ENCODE measurements at places on chromosomes 2 and 18. TPM values are rescaled to one million over a fixed set of nuclear protein-coding genes. Genes with fewer than 3 reads are reported as not detected.

- no peak for DNase-seq
Measured at GRCh38 chr2:33222309-33222708, 254.1 kb upstream of the RASGRP3 start.

- peak; percentile 46 for DNase-seq
Measured at GRCh38 chr2:44768438-44769236, 172.9 kb upstream of the SIX3 start.

DNA sequence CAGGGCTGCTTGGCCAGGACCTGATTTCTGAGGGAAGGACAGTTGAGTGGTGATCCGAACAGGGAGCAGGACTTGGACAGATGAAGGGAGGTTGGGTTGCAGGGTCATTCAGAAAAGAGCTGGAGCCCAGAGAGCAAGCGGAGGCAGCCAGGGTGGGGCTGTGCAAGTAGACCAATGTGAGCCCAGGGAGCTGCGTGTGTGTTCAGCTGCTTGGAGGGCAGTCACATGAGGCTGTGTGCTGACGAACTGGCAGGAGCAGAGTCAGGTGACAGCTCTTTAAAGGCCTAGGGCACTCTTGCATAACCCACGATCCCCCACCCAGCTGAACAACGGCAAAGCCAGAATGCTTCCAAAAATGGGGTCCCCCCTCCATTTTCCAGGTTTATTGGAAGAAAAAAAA lies 4.6 kb upstream of the MLPH start:
- DNase-seq: no peak

GRCh38 chr18:74407888-74408287 lies 49.2 kb downstream of the DIPK1C start:
- no peak for DNase-seq

DNA sequence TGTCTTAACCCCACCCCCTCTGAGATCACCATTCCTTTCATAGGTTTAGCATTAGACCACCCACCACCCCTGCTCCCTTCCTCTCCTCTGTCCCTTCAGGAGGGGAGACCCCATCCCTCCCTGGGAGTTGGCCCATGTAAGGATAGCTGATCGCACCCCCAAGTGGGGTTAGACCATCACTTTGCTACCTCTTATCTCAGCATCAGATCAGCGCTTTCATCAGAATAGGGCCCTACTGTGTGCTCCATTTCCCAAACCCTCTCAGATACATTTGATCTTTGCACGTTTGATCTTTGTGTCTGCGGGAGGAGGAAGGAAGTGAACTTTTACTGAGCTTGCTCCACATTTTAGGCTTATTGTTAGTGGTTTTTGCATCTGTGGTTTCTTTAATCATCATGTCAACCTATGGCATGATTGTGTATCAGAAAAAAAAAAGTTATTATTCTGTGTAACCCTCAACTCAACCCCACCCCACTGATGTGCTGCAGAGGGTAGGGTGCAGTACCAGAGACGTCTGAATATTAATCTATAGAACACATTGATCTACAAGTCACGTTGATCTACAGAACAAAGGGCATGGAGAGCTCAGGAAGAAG lies 81.2 kb downstream of the PDCL3 start:
- no peak for DNase-seq

DNA sequence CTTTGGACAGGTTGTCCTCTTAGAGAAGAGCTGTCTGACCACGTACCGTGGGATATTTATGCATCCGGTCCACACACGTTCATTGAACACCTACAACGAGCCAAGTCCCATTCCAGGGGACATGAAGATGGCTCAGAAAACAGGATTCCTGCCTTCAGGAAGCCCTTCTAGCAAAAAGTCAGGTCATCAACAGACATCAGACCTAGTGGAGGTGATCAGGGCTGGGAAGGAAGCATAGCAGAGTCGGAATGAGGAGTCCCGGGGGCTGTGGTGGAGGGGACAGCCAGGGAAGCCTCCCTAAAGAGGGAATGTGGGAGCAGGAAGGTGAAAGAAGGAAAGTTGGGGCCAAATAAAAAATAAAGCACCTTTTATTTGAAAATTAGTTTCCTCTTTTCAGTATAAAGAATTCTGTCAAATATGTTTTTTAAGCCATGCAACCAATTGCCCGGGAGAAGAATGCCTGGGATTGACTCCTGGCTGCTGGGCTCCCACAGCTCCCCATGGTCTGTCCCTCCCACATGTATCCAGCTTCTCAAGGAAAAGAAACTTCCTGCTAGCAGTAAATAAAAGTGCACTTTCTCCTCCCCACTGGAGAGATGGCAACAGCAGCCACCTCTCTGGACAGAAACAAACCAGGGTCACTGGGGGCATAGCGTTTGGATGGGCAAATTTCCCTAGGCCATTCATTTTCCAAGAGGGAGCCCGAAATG lies 144.8 kb downstream of the SMAD7 start:
- DNase-seq: peak; percentile 8

- peak; percentile 62 for DNase-seq
Measured at GRCh38 chr18:47422524-47422923, 171.1 kb upstream of the SKOR2 start.

DNA sequence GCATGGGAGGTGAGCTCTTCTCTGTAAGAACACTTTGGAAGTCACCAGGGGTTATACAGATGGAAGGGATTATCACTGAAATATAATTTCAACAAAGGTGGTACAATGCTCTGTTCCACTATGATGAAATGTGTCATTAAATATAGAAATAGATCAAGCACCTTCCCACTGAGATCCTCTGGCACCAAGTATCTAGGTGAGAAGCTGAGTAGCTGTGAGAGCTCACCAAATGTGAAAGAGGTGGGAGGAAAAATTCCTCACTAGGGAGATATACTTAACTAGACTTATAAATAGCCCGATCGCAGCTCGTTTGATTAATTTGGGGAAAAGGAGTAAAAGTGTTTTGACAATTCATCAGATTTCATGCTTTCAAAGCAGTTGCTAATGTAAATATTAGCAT lies 247.6 kb downstream of the SMAD2 start:
- DNase-seq: no peak

DNA sequence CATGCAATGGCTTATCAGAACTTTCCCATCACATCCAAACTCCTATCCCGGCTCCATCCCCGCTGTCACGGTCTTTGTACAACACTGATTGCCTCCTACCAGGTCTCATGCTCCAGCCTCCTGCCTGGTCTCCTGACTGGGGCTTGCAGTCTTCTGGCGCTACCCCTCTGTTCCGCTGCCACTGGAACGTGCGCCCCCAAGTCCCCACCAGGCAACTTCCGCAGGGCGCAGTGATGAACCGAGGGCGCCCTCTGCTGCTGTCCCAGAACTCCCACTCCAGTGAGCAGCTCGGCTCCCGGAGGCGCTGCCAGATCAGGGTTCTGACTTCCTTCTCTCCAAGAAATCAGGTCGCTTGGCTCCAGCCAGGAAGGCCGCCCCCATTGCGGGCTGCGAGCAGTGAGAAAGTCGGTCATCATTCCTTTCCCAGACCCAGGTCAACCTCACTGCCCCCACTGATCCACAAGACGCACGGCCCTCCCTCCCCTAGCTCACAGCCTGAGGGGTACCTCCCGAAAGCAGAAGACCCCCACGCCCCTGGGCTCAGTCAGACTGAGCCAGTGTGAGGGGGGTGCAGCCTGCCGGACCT lies 43.9 kb upstream of the RAB11FIP5 start:
- peak; percentile 90 for DNase-seq

DNA sequence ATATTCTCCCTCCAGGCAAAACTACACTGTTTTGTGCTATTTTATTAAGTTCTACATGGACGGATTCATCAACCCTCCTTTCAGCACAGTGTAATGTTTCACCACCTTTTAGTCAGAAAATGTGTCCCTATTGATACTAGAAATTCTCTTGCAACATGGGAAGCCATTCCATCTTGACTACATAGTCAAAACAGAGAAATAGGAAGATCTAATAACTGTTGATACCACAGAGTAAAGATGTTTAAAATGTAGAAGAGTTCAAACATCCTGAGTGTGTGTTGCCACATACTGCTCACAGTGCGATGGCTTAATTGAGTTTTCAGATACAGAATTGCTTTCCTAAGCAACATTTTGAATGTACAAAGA lies 492.2 kb upstream of the RAB12 start:
- DNase-seq: no peak

GRCh38 chr2:14602309-14602708 lies 30.2 kb upstream of the LRATD1 start:
- no peak for DNase-seq

DNA sequence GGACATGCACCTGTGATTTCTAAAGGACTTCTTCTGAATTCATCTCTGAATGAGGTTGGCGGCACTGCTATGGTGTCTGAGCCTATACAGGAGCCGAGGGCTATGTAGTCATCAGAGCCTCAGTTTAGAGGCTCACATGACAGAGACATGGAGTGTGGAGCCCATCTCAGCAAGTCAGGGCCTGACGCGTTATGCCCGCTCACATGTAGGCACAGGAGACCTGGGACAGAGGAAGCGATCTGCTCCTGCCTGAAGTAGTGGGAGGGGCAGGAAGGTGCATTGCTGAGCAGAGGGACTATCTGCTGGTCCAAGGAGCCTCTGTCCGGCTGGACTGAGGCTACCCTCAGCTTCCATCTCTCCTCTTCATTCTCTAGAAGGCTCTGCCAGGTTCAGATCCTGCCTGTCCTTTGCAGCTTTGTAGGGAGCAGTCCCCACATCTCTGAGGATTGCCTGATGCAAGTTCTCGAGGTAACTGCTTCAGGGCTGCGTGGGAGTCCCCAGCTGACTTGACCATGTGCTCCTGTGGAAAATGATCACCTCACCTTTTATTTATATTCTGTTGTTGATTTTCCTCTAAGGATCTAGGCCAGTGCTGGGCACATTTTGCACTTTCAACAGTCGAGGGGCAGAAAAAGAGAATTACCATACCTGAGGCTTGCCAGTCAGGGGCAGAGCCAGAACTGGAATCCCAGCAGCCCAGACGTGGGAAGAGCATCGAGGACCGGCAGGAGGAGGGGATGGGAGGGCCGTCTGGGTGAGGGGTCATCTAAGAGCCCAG lies 16.6 kb downstream of the KLHL29 start:
- no peak for DNase-seq

DNA sequence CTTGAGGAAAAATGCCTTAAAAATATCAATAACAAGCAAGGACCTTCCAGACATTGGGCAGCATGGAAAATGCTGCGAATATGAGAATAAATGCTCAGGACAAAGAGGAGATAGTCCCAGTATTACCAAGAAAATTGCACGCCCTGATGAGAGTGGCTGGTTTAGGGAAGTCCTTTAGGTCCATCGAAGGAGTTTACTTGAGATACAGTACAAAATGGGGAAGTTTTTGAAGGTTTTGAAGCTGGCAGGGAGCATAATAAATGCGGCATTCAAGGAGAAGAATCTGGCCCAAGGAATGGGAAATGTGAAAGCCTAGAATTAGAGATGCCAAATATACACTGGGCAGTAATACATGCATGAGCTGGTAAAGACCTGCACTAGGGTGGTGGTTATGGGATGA lies 90.2 kb upstream of the SPATS2L start:
- no peak for DNase-seq

GRCh38 chr2:226953826-226954225 lies 118.0 kb downstream of the RHBDD1 start:
- no peak for DNase-seq

DNA sequence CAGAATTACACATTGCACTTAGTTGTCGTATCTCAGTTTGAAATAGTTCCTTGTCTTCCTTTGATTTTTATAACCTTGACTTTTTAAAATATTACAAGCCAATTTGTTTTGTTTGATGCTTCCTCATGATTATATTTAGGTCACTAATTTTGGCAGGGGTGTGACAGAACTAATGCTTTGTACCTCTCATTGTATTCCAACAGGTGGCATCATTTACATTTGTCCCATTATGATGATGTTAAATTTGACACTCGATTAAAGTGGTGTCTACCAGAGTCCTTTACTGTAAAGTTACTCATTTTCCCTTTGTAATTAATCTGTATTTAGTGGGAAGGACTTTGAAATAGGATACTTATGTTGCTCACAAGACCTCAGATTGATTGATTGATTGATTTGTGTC lies 21.5 kb upstream of the MFSD2B start:
- no peak for DNase-seq

DNA sequence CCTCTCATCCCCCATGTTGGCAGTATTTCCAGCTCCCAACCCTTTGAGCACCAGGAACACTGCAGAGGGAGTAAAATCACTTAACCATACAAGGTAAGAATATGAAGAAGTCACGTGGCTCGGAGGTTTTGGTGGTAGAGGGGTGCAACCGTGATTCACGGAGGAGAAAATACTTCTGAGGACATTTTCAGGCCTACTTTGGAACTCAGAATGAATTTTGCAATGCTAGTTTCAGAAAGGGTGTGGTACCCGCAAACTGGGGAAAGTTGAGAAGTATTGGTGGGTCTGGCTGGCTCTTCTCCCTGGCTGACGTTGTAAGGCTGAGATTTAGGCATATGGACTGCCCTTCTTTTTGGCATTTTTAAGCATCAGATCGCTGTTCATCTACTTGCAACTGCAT lies 442 bp downstream of the SERPINB5 start:
- no peak for DNase-seq

DNA sequence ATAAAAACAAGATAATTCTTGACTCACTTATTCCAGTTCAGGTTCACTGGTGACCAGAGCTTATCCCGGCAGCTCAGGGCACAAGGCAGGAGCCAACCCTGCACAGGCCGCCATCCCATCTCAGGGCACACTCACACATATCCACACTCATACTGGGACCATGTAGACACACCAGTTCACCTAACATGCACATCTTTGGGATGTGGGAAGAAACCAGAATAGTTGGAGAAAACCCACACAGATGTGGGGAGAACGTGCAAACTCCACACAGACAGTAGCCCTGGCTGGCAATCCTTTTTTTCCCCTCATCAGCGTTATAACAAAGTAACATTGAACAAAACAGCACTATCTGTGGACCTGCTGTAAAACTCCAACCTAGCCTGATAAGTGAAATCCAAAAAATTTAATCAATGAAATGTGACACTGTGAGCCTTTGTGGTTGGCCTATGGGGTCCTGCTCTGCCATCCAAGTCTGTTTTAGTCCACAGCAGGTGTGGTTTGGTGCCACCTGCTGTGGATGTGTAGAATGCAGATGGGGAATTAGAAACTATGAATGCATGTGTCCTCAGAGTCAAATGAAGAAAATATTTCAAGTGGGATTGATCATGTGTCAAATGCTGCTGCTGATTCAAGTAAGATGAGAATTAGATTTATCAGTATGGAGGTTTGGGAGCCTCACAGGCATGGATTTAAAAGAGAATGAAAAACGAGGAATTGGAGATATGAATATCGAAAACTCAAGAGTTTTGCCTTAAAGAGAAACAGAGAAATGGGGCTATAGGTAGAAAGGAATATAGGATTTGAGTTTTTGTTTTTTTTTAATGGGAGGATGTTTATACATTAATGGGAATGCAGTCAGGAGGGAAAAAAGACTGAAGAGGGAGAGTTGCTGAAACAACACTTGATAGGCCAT lies 47.0 kb downstream of the UGP2 start:
- peak; percentile 40 for DNase-seq

GRCh38 chr2:72887032-72887739 lies at the start of gene SPR:
Gene SPR, plus strand, starts transcription at chr2:72887408. Its CDS starts 25 bp downstream, at chr2:72887433.
- DNase-seq: peak; percentile 71

DTYMK gene
- total RNA-seq: 76.0 TPM

COL3A1 gene
- total RNA-seq: not detected

ANKRD30B gene
- total RNA-seq: not detected

CAPN14 gene
- total RNA-seq: 0.07 TPM

CRACDL gene
- total RNA-seq: 0.29 TPM

PROKR1 gene
- 1.5 TPM for total RNA-seq

CHRNA1 gene
- not detected for total RNA-seq
